HFFc6 (cell line): ENCODE measurements at places on chromosomes 3 and 15.
A peak's percentile ranks its signal among the peaks of the same experiment; 100 is the strongest.

- no peak for DNase-seq
Observed at GRCh38 chr15:76345880-76346668, 9.5 kb downstream of the ISL2 start.

DNA sequence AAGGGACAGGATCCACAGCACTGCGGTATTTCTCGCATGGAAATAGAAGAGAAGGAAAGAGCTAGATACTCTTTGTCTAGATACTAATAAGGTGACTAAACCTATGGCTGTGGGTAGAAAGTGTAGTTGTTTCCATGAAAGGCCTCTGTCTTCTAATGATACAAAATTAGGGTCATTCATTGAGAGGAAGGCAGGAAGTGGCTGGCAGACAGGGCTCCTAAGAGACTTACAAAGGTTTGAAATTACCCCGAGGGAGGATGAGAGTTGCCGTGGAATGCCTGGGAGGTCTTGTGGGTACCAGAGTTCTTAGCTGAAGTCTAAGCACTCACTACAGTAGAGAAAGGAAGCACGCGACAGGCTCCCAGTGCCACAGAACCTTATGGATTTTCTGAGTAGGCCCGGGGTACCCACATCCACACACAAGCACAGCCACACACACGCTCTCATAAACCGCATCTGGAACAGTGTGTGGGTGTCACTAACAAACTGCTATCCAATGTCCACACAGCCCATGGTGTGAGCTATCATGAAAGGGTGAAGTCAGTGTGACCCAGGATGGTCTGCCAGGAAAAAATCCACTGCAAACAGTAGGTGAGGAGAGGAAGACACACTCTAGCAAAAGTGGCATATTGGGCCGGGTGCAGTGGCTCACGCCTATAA is 221.4 kb downstream of the FAM43A start:
- no peak for DNase-seq

- no peak for DNase-seq
Observed at GRCh38 chr3:134105876-134106556, 76.3 kb upstream of the SLCO2A1 start.

DNA sequence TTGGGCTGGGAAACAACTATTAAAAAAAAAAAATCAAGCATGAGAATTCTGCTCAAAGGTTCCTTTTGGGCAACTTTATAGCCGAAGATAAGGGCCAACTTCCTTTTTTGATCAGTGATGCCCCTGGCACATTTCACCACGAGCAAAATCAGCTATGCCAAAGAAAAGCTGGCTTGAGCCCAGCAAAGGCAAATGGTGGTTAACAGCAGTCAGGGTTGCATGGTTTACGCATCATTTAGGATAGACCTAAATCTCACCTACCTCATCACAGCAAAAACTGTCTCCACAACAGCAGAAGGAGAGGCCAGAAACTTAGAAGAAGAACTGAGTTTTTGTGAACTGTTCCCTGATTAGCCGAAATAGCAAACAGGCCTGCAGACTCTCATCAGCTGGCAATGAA is 220.1 kb upstream of the CDIN1 start:
- DNase-seq = no peak

DNA sequence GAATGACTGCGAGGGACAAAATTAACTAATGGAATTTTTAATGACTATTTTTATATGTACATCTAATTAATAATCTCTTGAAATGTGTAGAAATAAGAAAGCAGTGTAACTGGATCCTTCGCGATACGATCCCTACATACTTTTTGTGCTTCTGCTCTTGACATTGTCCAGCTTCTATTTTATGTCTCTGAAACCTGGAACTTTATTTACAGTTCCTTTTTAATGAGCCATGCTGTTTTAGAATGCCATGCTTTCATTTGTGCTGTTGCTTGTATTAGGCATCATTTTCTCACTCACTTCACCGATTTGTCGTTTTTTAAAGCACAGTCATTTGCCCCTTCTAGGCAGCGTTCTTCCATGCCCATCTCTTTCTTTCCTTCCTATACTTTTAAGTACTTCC is 301.3 kb downstream of the EDEM1 start:
- DNase-seq = no peak

- no peak for DNase-seq
Observed at GRCh38 chr3:170508839-170509238, 77.0 kb downstream of the SLC7A14 start.

GRCh38 chr15:98858610-98859023 is 149.0 kb downstream of the PGPEP1L start:
- DNase-seq = no peak

DNA sequence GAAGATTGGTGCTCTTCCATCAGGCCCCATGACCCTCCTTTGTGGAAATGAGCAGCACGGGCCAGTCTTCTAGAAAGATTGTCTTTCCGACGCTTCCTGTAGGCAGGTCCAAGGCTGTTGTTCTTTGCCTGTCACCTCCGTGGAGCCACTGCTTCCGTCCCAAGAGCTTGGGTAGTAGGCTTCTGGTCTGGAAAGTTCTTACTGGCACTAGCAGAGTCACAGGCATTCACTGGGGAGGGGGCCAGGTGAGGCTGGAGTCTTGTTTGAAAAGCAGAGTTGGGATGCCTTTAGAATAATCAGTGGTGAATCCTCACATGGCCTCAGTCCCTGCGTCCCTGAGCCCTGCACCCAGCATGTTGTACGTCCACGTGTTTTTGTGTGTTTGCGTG is 76.2 kb upstream of the ADPGK start:
- DNase-seq = no peak

DNA sequence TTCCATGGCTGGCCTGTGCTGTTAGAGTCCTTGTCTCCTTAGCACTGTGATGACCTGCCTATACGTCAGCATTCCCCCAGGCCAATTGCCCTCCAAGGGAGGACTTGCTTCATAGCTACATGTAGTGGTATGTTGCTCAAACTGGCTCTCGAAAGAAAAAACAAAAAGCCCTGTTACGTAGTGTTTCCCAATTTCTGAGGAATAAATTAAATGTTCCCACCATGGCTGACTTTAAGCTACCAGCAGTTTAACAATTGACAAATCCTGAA is 54.6 kb downstream of the WNT7A start:
- no peak for DNase-seq

- DNase-seq = peak; percentile 56
Observed at GRCh38 chr3:104763007-104763406, 603.7 kb upstream of the ALCAM start.

DNA sequence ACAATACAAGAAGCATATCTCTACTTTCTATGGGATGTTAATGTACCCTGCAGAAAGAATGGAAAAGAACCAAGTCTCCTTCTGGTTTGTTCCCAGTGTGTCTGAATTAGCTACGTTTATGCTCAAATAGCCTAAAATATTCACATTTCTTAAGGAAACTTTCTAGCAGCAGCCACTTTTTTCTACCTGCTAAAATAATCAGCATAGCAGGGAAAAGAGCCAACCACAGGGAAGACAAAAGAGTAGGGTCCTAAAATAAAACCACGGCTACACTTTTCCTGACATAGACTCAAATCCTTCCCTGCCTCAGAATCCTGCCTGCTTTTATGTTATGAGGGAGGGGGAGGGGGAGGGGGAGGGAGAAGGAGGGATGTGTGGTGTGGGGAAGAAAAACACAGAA is 136.7 kb downstream of the GBE1 start:
- DNase-seq = no peak

GRCh38 chr15:101620671-101621070 is 31.5 kb downstream of the TM2D3 start:
- no peak for DNase-seq

DNA sequence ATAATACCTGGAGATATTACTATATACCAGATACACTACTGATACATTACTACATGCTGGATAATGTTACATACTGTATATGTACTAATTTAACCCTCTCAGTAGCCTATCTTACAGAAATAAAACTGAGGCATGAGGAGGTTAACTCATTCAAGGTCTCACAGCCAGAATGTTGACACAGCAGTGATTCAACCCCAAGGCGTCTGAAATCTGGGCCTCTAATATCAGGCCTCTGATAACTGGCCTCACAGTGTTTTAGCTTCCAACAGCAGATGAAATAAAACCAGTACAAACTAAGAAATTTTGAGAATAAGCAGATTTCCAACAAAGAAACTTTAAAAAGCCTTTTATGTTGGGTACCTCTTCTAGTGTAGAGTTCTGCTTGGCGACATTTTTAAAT is 23.4 kb downstream of the DZIP1L start:
- peak; percentile 22 for DNase-seq

- DNase-seq = no peak
Observed at GRCh38 chr15:73052653-73053397, 562 bp downstream of the NEO1 start.

DNA sequence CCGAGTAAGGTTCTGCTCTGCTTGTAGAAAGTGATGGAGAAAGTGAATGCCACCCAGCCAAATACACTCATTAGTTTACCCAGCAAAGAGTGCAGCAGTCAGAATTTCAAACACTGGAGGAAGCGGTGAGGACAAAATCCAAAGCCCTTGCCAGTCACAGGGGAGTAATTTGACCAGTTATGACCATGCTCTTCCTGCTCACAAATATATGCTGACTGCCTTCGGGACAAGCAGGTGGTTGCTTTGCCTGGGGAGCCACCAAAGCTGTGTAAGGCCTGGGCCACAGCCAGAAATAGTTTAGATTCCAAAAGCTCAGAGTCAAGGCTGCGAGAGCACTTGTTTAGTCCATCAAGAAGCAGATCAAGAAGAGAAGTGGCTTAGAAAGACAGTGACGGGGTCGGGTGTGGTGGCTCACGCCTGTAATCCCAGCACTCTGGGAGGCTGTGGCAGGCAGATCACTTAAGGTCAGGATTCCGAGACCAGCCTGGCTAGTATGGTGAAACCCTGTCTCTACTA is 51.0 kb upstream of the ATP13A3 start:
- peak; percentile 67 for DNase-seq

DNA sequence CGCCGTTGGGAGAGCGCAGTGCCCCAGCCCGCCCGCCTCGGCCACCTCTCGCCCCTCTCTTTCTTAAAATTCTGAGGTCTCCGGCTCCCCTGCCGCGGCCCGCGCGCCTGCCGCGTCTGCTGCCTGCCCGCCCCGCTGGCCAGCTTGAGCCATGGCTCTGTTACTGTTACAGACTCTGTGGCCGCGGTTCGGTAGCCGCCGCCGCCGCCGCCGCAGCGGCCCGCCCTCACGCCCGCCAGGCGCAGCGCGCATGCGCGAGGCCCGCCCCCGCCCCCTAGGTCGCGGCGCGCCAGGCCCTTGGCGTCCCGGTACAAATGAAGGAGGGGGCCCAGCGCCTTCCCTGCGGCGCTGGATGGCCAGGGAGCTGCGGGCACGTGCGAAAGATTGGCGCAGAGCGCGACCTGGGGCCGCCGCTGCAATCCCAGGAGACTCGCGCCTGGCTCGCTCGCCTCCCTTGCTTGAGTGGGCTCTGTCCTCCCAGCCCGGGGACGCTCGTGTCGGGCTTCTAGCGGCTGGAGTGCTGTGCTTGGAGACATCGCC is at the start of gene ONECUT1:
Gene ONECUT1 (minus strand): TSS at position 168 of the 540 bp plus-strand sequence. CDS start 452 bp downstream, outside the sequence.
- DNase-seq = peak; percentile 0

DNA sequence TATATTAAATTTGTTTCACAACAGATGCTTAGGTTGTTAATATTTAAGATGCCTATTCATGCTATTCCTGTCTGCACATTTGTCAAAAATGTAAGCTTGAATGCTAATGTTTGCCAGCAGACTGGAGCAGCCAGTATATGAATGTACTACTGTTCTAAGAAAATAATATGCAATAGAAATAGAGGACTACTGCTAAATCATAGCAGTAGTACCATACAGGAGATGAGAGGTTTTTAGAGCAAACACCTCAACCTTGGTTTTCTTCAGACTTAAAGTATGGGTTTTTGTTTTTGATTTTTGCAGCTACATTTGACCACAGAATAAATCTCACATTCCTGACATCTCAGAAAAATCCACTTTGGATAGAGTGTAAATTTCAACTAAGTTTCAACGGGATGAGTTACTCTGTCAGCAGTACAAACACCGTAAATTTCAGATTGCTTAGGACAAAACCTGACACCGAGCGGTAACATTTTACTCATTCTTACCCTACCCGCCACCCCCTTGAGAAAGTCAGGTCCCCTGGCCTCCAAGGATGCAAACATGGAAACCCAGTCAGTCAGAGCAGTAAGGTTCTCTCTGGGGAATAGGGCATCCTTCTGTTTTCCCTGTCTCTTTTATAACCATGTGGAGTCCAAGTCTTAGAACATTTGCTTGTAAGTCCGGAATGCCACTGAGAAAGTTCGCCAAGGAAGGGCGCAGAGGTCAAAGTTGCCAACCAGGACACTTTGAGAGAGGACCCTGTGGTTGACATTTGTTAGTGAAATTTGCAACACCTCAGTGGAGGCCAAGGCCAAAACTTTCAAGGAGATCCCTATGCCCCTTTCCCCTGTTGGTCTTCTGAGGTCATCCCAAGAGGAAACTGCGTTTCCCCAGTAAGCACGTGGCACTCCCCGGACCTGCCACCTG is 17.9 kb upstream of the SATB1 start:
- no peak for DNase-seq
